ENCODE measurements at places on chromosomes 12 and 14.

GRCh38 chr12:108856428-108857157 is 790 bp downstream of the SSH1 start:
- peak; percentile 72 for DNase-seq

DNA sequence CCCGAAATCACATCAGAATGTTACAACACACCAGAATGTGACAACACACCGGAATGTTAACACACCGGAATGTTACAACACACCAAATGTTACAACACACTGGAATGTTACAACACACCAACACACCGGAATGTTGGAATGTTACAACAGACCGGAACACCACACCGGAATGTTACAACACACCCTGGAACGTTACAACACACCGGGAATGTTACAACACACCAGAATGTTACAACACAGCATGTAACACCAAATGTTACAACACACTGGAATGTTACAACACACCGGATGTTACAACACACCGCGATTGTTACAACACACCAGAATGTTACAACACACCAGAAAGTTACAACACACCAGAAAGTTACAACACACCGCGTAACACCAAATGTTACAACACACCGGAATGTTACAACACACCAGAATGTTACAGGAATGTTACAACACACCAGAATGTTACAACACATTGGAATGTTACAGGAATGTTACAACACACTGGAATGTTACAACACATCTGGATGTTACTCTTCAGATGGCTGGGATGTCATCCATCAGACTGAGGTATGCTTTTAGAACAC is 21.1 kb downstream of the CHFR start:
- no peak for DNase-seq

GRCh38 chr14:105904379-105904778 is 378.0 kb downstream of the TMEM121 start:
- DNase-seq = no peak

DNA sequence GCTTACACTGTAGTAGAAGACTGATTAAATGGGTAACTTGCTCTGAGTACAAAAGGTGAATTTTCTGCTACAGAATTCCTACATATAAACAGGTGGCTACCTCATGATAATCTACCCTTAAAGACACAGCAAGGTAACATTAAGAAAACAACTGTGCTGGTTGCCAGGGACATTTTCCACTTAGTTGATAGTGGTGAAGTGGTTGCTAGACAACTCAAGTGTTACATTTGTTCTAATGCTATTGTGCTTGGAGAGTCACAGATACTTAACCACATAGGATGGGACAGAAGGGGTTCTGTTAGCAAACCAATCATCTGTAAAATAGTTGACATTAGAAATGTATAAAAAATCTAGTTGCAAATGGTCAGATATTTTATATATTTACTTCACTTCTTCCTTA is 870.3 kb upstream of the SEL1L start:
- no peak for DNase-seq

- no peak for DNase-seq
These were observed 1.5 kb upstream of the HCAR1 start for GRCh38 chr12:122732170-122732569.

DNA sequence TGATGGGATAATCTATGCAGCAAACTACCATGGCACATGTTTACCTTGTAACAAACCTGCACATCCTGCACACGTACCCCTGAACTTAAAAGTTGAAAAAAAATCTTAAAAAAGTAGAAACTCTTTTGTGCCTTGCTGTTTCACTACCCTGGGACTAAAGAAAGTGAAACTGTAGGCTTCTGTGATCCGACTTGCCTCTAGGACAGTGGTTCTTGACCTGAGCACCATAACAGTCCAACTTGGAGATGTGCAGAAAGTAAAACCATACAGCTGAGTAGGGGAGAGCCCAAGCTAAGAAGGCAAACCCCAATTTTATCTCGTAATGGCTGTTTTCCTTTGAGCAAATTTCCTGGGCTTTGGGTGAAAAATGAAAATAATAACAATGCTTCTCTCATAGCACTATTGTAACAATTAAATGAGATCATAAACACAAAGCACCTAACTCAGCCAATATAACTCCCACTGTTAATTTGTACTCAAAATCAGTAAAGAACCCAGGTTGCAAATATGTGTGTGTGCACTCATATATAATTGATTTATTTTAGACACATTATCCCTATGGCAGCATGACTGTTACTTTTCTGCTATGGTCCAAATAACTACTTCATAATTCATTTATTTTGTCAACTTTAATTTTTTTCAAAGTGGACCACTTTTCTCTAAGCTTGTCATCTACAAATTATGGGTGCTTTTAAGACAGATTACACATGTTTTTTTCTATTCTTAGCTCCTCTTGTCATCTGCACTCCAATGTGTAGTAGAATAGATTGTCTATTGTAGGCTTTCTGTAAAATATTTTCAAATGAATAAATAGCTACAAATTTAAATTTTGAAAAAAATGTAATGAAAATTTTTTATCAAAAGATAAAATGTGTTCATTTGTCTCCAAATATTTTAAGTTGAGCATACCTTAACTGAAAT is 334.9 kb downstream of the BTG1 start:
- no peak for DNase-seq

DNA sequence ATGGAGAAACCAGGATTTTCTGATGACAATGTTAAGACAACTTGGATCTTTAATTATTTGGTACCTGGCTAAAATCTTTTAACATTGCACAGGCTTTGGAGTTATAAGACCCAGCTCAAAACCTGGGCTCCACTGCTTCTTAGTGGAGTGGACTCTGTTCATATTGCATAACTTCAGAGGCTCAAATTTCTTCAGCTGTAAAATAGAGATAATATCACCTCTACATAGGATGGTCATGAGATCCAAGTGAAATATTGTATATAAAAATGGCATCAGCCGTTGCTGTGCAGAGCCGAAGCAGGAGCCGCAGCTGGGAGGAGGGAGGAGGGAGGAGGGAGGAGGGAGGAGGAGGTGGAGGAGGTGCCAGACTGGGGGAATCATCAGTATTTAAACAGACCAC is 10.5 kb downstream of the NPC2 start:
- DNase-seq = no peak

Measured in ecto neural progenitor cell (in vitro differentiated cells).